ENCODE measurements at places on chromosomes 13 and 19.

DNA sequence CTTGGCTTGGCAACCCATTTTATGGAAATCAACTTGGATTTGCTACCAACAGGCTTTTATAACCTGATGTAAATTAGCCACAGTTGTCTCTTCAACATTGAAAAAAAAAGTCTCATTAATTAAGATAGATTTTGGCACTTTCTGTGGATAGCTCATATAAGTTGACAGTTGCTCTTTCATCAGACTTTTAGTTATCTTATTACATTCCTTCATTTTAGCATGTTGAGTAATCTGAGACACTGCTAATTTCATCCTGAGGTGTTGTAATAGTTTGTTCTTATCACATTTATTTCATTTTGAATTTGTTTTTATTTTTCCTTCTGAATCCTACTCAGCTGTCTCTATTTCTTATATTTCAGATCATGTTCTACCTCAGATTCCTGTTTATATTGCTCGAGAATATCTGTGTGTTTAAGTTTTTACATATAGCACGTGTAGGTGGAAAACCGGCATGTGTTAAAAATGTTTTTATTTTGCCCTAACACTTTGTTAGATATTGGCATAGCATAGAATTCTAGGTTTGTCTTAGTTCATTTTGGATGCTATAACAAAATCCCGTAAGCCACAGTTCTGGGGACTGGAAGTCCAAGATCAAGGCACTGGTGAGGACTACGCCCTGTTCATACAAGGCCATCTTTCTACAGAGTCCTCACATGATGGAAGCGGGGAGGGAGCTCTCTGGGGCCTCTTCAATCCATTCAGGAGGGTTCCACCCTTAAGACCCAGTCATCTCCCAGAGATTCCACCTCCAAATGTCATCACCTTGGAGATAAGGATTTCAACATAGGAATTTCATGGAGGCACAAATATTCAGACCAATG, 239.4 kb downstream of the COL4A1 start:
- no peak for DNase-seq

DNA sequence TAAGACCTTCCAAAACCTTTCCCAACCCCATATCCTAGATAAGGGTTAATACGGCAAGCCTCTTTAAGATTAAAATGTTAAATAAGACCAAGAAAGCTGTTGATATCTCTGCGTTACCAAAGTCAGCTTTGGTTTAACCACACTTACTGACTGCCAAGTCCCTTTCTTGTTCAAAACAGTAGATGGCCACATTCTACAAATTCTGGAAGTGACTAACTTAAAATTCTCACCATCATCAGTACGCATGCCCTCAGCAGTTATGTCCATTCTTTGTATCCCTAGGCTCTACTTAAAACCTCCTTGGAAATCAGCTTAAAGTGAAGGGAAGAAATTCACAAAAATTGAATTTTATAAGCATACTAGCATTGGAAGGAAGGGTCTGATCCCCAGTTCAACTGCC, 23.6 kb downstream of the SOHLH2 start:
- no peak for DNase-seq

GRCh38 chr19:4759388-4760284, 31.9 kb upstream of the FEM1A start:
- DNase-seq, result peak; percentile 17

DNA sequence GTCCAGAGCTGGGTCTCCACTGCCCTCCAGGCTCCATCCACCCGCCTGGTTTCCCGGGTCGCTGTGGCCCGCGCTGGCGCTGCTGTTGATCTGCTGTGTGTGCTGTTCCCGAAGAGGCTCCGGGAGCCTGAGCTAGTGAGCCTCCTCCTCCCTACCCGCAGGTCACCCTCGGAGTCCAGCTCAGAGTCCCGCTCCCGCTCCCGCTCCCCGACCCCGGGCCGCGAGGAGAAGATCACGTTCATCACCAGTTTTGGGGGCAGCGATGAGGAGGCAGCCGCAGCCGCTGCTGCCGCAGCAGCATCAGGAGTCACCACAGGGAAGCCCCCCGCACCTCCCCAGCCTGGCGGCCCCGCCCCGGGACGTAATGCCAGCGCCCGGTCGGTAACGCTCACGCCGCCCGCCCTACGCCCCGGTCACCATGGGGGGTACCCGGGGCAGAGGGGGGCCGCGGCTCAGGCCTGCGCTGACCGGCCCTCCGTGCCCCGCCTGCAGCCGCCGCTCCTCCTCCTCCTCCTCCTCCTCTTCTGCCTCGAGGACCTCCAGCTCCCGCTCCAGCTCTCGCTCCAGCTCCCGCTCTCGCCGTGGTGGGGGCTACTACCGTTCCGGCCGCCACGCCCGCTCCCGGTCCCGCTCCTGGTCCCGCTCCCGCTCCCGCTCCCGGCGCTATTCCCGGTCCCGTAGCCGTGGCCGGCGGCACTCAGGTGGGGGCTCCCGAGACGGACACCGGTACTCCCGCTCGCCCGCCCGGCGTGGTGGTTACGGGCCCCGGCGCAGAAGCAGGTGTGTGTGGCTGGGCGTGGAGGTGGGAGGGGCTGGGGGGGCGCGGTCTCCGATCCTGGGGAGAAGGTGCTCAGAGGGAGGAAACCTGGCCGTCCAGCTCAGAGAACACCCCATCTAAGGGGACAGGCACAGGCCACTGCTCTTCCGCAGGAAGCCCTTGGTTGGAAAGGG, 12.2 kb downstream of the ZNF296 start:
- no peak for DNase-seq

DNA sequence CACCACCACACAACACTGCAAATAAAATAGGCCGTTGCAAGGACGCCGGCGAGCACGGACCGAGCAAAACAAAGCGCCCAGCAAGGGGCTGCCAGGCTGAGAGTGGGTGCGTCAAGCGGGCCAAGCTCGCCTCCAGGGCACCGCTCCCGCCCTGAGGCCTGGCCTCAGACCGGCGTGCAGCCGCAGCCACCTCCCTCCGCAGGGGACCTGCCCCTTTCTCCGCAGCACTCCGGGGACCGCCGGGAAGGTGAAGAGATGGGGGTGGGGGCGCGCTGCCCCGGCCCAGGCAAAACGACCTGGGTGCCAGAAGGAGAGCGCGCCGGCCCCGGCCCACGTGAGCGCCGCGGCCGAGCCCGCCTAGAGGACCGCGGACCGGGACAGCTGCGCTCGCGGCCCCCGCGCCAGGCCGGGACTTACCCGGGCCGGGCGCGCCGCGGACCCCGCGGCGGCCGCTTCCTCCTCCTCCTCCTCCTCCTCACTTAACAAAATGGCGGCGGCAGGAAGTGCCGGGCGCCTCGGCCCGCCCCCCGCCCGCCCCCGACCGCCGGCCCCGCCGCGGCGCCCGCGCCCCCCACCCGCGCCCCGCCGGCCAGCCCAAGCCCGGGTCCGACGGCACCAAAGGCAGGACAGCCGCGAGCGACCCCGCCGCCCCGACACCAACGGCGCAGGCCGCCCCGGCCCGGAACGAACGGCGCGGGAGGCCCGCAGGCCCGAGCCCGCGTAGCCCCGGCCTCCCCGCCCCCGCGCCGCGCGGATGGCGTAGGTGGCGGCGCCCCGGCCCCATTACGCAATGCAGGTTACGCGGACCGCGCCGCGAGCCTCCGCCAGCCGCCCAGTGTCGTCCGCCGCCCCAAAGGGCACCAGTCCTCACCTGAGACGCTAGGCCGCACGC, 674 bp downstream of the BRD4 start:
- no peak for DNase-seq

- DNase-seq, result no peak
Measured at GRCh38 chr13:93328943-93329342, 102.3 kb downstream of the GPC6 start.

DNA sequence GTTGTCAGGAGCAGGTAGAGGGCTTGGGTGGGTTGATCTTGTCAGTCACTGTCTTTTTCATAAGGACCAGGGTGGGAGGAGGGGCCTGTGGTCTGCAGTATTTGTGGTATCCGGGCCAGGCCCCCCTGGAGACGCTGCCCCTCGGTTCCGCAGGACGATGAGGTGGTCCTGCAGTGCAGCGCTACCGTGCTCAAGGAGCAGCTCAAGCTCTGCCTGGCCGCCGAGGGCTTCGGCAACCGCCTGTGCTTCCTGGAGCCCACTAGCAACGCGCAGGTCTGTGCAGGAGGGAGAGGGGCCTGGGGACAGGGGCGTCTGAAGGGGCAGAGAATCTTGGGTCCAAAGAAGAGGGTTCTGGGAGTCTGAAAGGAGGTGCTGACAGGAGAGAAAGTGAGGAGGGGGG, 7.1 kb downstream of the RYR1 start:
- no peak for DNase-seq

DNA sequence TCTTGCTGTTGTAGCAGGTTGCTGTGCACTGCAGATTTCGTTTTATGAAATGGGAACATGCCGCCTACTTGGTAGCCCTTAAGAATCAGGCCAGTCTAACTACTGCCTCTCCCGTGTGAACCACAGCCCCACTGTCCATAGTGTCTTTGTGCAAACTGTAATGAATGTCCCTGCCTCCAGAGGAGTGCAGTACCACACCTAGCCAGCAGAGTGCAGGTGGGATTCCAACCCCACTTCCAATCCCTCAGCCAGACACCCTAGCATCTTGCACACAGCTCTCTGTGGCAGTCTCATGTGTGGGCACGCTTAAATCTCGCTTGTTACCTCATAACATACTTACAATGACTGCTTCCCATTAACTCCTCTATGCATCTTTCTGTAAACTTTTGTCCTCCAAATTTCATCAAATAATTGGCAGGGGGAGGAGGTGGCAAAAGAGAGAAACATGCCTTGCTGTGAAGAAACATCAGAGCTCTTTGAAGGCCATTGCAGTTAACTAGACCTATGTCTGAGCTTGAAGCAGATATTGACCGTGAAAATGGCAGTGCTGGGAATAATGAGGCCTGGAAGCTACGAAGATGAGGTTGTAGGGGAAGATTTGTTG, 47.2 kb downstream of the ZAR1L start:
- no peak for DNase-seq

DNA sequence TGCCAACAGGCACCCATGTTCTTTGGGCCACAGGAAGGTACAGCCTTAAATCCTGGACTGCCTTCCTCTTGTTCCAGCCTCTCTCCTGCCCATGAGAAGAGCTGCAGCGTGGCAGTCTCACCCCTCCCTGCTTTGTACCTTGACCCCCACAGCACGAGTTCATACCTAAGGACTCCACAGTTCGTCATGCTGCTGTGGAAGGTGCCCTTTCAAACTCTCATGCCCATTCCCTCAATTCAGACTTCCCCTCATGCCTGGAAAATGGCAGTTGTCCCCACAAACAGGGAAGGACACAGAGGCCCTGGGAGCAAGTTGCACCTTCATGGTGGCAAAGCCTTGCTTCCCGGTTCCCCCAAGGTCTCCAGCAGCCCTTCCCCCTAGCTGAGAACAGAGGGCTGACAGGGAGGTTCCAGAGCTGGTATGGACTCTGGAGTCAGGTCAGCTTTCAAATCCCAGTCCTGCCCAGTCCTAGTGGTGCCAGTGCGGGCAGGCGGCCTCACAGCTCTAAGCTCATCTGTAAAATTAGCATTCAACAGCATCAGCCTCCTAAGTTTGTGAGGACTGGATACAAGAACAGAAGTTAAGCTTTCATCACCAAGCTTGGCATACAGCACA, 8.6 kb downstream of the GSK3A start:
- DNase-seq, result no peak

GRCh38 chr13:113635709-113636108, 22.3 kb downstream of the ATP4B start:
- DNase-seq, result no peak

- DNase-seq, result no peak
Measured at GRCh38 chr19:18742324-18742723, 48.8 kb downstream of the COMP start.

DNA sequence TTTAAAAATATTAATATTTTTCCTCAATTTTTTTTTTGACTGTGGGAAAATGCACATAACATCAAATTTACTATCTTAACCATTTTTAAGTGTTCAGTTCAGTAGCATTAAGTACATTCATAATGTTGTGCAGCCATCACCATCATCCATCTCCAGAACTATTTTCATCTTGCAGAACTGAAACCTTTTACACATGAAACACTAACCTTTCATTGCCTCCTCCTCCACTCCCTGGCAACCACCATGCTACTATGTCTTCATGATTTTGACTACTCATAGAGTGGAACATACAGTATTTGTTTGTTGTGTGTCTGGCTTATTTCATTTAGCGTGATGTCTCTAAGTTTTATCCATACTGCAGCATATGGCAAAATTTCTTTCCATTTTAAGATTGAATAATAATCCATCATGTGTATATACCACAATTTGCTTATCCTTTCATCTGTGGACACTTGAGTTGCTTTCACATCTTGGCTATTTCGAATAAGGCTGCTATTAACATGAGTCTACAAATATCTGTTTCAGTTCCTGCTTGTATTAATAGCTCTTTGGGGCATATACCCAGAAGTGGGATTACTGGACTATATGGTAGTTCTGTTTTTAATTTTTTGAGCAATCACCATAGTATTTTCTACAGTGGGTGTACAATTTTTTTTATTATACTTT, 376.4 kb downstream of the MTUS2 start:
- DNase-seq, result no peak

GRCh38 chr19:39623946-39624345, 21.6 kb downstream of the LGALS13 start:
- DNase-seq, result no peak

DNA sequence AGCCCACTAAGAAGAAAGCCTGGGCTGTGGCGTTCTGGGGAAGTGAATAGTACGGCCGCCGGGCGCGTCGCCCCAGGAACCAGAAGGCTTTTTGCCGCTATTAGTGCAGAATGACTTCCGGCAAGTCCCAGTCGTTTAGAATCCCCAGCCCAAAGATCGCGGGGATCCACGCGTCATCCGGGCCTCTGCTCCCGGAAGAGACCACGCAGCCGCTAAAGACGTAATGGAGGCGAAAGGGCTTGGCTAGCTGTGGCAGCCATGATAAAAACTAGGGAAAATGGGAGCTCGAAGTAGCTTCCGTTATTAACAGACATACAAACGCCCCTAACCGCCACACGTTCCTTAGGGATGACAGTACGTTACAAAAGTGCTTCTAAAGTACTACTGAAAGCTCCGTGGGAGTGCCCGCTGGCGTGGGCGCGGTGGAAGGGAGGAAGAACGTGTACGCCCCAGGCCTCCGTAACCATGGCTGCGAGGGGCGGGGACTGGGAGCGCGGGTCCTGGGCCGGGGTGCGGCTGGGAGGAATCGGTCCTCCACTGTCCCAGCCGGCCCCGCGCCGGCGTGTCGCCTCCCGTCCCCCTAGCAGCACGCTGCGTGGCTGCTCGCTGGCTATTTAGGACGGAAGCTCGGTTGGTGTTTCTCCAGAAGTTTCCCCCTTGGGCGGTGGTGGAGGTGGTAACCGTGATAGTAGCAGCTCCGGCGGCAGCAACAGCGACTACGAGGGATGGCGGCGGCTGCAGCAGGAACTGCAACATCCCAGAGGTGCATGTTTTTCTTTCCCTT, at the start of gene SUGT1:
Gene SUGT1 (plus strand): TSS at position 641 of the 784 bp plus-strand sequence. CDS start 85 bp downstream, at position 726.
- peak; percentile 95 for DNase-seq

- no peak for DNase-seq
Measured at GRCh38 chr19:47257411-47258169, 1.3 kb downstream of the CCDC9 start.

- no peak for DNase-seq
Measured at GRCh38 chr19:2003874-2004273, 11.6 kb downstream of the BTBD2 start.
